ENCODE measurements at places on chromosomes 13 and 19.

DNA sequence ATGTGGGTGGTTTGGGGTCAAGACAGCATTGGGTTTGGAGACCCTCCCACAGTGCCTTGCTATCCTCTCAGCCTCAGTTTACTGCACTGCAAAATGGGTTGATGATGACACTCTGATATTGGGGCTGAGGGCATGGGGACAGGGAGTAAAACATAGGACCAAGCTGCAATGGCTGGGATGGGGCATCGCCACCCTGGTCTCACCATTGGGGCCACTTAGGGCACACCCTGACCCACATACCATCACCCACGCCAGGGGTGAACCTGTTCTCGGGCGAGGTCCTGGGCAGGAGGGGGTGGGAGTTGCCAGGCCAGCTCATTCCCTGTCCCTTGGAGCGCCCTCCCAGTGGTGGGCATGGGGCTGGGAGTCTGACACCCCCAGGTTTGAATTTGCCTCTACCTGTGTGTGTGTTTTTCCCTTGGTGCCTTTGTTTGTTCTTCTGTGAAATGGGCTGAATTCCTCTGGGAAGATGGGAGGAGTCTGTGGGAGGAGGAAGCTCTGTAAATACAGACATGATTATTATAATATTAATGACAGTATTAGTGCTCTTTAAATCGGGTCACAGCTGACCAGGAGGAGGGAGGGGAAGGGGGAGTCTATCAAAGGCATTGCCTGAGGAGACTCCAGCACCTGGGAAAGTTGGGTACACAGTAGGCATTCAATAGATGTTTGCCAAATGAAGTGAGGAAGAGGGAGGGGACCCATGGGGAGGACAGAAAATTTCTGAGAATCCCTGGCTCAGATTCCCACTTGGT, 2.2 kb upstream of the FCHO1 start:
- no peak for DNase-seq

DNA sequence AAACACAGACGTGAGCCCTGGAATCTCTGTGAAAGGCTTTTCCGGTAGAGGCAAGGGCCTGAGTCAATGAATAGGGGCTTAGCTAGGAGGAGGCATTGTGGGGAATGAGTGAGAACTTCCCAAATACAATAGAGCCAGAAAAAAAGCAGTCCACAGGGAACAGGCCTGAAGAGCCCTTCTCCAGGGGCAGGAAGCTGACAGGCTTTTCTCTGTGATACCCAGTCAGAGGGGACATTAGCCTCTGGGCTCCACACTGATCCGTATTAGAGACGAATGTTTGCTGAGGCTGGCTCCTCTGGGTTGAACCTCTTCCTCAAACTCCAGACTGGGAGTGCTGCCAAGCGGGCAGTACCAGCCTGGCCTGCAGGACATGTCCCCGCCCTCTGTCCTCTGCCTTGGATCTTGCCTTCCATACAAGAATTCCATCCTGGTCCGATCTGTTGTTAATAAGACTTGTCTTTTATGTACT, 2.3 kb downstream of the DHRS12 start:
- no peak for DNase-seq

DNA sequence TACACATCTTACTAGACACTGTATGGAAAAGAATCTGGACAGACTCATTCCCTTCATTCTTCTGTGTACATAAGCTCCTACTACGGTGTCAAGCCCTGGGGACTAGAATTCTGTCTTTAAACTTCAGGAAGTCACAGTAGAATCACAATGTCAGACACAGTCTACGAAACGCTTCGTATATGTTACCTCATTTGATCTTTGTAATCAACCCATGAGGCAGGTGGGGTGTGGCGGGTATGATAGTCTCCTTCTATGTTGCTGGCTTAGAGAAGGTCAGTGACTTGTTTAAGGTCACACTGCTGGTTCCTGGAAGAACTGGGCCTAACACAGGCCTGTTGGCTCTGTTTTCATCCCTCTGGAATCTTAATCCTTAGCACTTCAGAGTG, 32.2 kb upstream of the TPT1 start:
- DNase-seq: no peak

DNA sequence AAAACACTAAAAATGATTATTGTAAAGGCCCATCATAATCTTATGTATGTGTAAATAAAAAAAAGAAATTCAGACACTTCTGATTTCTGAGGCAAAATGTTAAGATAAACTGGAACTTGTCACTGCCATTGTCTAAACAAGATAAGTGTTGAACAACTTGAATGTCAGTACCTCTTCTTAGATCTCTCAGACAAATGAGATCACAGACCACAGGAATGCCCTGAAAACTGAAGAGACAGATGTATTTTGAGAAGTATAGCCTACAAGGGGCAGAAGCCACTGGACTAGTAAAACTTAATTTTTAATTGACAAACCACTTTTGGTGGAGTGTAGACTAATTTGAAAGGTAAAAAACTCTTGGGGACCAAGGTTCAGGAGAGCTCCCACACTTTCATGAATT, 375.5 kb upstream of the SLITRK5 start:
- DNase-seq: no peak

GRCh38 chr13:110471833-110472162, 89.7 kb downstream of the RAB20 start:
- DNase-seq: peak; percentile 86

- no peak for DNase-seq
Measured at GRCh38 chr13:20814224-20814910, 40.6 kb upstream of the EEF1AKMT1 start.

GRCh38 chr19:5615756-5616327, 6.7 kb downstream of the SAFB2 start:
- no peak for DNase-seq

- peak; percentile 19 for DNase-seq
Measured at GRCh38 chr19:12095111-12095790, 30.7 kb downstream of the ZNF844 start.

- DNase-seq: no peak
Measured at GRCh38 chr13:19179916-19180315, 1.7 kb downstream of the TUBA3C start.

DNA sequence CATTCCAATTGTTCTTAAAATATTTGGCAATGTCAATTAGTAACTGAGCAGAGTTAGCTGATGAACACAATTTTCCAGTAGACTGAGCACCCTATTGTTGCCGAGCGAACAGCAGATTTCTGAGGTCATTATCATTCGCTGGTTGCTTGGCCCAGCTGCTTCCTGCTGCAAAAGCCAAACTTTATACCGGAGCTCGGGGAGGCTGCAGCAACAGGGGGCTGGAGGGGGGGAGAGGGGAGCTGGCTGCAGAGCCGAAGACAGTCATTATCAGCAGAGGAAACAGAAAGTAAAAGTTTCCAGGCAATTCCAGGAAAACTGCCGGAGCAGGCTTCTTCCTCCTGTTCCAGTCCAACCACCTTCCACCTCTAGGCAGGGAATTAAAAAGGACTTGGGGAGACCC, 77.9 kb downstream of the ZNF536 start:
- no peak for DNase-seq

GRCh38 chr19:55165952-55166529, 372 bp downstream of the DNAAF3 start:
- no peak for DNase-seq

DNA sequence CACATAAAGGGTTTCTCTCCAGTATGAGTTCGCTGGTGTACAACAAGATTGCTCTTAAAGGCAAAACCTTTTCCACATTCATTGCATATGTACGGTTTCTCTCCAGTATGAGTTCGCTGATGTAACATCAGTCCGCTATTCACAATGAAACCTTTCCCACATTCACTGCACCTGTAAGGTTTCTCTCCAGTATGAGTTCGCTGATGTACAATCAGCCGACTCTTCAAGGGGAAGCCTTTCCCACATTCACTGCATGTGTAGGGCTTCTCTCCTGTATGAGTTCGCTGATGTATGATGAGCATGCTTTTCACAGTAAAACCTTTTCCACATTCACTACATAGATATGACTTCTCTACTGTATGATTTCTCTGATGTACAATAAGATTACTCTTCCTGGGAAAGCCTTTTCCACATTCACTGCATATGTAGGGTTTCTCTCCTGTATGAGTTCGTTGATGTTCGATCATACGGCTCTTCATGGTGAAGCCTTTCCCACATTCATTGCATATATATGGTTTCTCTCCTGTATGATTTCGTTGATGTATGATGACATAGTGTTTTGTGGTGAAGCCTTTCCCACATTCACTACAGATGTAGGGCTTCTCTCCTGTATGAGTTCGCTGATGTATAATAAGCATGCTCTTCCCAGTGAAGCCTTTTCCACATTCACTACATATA, 6.0 kb upstream of the ZNF614 start:
- DNase-seq: no peak

DNA sequence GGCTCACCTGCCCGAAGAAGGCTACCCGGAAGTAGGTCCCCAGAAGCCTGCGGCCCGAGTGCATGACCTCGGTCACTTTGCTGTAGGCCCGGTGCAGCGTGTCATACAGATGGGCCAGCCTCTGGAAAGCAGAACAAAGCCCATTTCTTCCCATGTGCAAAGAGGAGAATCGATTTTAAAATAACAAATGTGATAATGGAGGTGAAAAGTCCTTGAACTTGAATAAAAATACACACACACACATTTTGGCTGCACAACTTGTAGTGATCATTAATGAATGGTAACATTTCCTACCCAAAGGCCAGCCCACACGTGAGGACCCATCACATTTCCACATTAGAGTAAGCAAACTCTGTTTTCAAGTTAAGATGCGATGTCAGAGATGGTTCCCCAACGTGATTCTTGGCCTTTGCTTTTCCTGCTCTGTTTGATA, 56.9 kb upstream of the SLC15A1 start:
- DNase-seq: no peak

- no peak for DNase-seq
Measured at GRCh38 chr13:72431981-72432682, 295.3 kb downstream of the MZT1 start.

GRCh38 chr13:73169971-73170370, 111.2 kb downstream of the KLF5 start:
- DNase-seq: no peak

- DNase-seq: peak; percentile 54
Measured at GRCh38 chr19:1317274-1318003, 31.8 kb downstream of the EFNA2 start.

- peak; percentile 78 for DNase-seq
Measured at GRCh38 chr19:41570639-41571112, 5.3 kb upstream of the CEACAM21 start.

DNA sequence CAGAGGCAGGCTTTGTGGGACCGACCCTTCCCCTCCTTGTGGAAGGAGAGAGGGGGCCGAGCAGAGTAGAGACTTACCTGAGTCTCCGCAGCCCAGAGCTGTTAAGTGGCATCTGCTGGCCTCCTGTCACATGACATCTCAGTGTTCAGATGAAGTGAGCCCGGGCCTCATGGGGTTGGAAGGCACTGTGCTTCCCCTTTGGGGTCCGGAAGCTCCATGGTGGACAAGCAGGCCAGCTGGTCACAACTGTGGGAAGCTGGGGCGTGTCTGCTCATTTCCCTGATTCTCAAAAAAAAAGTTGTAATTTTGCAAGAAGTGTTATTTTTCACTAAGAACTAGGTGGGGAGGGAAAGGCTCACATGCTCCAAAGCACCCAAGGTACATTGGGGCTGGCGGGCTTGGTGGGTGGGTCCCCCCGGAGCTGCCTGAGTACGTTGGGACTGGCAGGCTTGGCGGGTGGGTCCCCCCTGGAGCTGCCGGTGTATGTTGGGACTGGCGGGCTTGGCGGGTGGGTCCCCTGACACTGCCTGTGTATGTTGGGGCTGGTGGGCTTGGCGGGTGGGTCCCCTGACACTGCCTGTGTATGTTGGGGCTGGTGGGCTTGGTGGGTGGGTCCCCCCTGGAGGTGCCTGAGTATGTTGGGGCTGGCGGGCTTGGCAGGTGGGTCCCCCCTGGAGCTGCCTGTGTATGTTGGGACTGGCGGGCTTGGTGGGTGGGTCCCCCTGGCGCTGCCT, 18.2 kb upstream of the DCUN1D2 start:
- DNase-seq: peak; percentile 40

GRCh38 chr13:20877902-20878301, 24.6 kb downstream of the XPO4 start:
- no peak for DNase-seq

All from HL-60 (cell line).